ENCODE measurements at places on chromosomes 6 and 20.

GRCh38 chr6:26284537-26285142 is 80.4 kb upstream of the BTN3A2 start:
- peak; percentile 60 for DNase-seq

GRCh38 chr20:58229198-58229798 is 845 bp upstream of the ANKRD60 start:
- no peak for DNase-seq

DNA sequence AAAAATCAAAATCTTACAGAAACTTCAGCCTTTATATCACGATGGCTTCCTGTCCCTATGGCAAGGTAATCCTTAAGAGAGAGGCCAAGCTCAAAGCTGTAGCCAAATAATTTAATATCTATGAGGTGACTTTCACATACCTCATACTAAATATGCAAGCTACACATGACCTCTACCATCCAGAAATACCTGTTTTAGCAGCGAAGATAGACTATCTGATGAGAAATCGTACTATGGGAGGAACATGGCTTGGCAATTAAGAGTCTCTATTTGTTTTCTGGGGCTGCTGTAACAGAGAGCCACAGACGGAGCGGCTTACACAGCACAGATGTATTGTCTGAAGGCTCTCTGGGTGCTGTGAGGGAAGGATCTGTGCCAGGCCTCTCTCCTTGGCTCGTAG is 31.0 kb upstream of the SALL4 start:
- DNase-seq, result no peak

- DNase-seq, result no peak
These were observed 181.4 kb upstream of the UST start for GRCh38 chr6:148565321-148565926.

GRCh38 chr20:59603176-59603575 is 1.2 kb upstream of the PHACTR3 start:
- DNase-seq, result no peak

GRCh38 chr6:3305216-3305565 is 46.4 kb downstream of the PSMG4 start:
- DNase-seq, result no peak

- DNase-seq, result no peak
These were observed 37.7 kb upstream of the PRSS16 start for GRCh38 chr6:27209659-27210269.

GRCh38 chr20:3431109-3431508 is 23.6 kb upstream of the DNAAF9 start:
- no peak for DNase-seq

GRCh38 chr6:7865781-7866180 is 44.8 kb downstream of the TXNDC5 start:
- DNase-seq, result no peak

DNA sequence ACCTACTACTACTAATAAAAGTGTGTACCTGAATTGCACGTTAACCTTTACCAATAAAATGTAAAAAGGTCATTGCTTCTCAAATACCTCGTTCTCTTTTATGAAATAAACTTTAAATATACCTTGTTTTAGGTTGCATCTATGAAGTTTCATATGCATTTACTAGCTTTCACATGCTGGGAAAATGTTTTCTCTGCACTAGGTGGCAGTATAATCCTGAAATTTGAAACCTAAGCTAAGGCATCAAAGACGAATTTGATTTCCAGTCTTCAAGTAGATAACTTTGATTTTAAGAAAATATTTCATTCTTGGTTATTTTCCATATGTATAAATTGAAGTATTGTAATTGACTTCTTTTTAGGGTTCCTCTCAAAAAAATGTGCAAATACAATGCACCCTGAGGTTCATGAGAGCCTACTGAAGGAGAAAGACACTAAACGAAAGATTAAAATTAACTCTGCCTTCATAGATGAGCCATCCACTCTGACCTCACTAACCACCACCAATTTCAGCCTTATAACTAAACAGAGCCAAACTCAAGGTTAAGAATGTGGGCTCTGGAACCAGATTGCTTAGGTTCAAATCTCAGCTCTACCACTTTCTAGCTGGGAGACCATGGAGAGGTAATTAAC is 7.3 kb upstream of the COL9A1 start:
- DNase-seq, result no peak

- DNase-seq, result no peak
These were observed 1024.0 kb downstream of the GRIK2 start for GRCh38 chr6:102417368-102417998.

- DNase-seq, result no peak
These were observed 91.9 kb upstream of the CLDN20 start for GRCh38 chr6:155171747-155172449.

- peak; percentile 17 for DNase-seq
These were observed 138.4 kb downstream of the PREX1 start for GRCh38 chr20:48689388-48689787.

- no peak for DNase-seq
These were observed 128.2 kb downstream of the EDN3 start for GRCh38 chr20:59428441-59429205.

GRCh38 chr6:36272234-36272633 is 2.4 kb downstream of the PNPLA1 start:
- no peak for DNase-seq

- DNase-seq, result no peak
These were observed 91.2 kb downstream of the JARID2 start for GRCh38 chr6:15336900-15337560.

DNA sequence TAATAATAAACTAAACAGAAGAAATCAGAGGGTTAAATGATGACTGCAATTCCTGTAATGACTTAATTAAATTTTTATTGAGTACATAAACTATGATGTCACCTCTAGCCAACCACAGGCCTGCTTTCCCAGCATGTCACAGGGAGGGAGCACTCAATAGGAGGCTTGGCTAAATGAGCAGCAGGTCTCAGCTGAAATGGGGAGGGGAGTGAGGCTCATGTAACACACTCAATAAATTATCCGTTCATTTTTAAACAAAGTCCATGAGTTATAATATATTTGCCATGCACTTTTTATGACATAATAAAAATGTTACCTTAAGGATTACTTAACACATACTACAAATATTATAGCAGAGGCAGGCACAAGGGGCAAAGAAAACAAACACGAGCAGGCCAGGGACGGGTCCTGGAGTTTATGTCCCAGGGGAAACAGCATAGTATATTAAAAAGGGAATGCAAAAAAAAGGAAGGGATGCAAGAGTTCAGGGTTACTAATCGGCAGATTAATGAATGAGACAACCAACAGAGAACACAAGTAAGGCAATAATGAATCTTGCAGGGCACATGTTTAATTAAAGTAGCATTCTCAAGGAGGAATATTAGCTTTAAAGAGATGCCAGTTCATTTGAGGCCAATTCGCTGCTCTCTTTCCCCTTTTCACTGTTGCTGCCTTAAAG is 27.1 kb upstream of the FAM83C start:
- DNase-seq, result no peak

GRCh38 chr20:1764136-1765033 is 106.8 kb upstream of the SIRPG start:
- peak; percentile 51 for DNase-seq

DNA sequence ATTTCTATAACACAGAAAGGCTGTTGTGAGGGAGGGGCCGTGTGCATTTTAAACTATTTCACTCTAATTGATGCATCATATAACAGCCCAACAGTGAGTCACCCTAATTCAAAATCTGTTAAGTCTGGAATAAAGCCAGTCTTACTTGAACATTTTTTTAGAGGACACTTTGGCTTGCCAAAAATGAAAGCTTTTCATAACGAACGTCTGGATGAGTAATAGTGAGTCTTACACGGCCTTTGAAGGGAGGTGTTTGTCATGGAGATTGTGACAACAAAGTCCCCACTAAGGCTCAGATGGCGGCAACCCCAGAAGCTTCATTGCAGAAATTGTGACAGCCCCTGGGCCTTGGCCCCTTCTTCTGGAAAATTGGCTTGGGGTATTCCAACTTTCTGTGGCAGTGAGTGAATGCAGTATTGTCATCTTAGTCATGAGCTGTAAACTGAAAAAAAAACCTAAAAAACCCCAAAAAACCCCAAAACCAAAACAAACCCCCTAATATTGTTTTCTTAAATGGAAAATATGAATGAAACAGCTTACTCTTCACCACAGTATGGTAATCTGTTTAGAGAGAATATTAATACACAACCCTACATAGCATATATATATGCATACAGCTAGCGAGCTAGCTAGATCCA is 92.6 kb upstream of the CLDN20 start:
- peak; percentile 78 for DNase-seq

GRCh38 chr20:36260316-36260715 is 24.0 kb downstream of the AAR2 start:
- DNase-seq, result no peak

DNA sequence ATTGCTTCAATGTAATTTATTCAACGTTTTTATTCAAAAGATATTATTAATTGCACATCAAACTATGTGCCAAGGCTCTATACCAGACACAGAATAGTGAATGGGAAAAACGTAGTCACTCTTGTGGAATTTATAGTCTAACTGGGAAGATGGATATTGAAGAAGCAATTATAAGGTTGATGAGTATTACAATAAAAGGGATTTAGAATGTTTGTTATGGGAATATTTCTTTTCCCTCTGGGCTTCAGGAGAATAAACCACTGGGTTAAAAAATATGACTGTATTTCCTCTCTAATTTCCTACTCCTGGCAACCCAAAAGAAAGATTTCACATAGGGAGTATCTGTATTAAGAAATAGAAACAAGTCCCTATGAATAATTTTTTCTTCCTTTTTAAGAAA is 25.1 kb upstream of the UTRN start:
- DNase-seq, result no peak

GRCh38 chr20:34904202-34904621 is 27.8 kb downstream of the ACSS2 start:
- no peak for DNase-seq

GRCh38 chr20:4592316-4593148 is 129.2 kb upstream of the PRND start:
- peak; percentile 38 for DNase-seq

DNA sequence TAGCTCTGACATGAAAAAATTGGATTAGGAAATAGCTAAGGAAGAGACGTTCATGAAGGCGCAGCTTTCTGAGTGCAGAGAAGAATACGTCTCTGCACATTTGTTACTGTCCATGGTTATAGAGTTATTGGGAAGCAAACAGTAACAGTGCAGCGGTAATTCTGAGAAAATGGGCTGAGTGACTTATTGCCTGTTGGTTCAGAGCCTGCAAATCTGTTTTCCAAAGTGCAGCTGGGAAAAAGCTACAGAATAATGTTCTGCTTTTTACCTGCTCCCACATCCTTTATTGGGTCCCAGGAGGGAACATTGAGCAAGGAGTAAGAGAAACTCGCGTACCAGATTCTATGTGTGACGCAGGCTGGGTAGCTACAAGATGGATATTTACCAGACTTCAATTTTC is 160.2 kb downstream of the BTBD3 start:
- no peak for DNase-seq

GRCh38 chr6:48048451-48049146 is 62.4 kb downstream of the PTCHD4 start:
- DNase-seq, result no peak

All from CD4-positive, alpha-beta T cell treated with Interleukin-1 beta for 1 hour (primary cell).